ENCODE measurements at places on chromosomes 1 and 21. TPM values are rescaled to one million over a fixed set of nuclear protein-coding genes. Genes with fewer than 3 reads are reported as not detected.

The EXO1 gene
- 29.1 TPM for total RNA-seq

The TTC34 gene
- 0.28 TPM for total RNA-seq

The NBL1 gene
- 71.7 TPM for total RNA-seq

The EPS15 gene
- total RNA-seq: 84.8 TPM

The CYP4B1 gene
- 0.28 TPM for total RNA-seq

The RNU1-2 gene
- under 0.01 TPM for total RNA-seq

The AKNAD1 gene
- 0.38 TPM for total RNA-seq

The C1orf216 gene
- total RNA-seq: 16.1 TPM

The ZNF593OS gene
- total RNA-seq: not detected

The RPE65 gene
- not detected for total RNA-seq

The DMBX1 gene
- not detected for total RNA-seq

The SDC3 gene
- 6.9 TPM for total RNA-seq

The ARHGAP30 gene
- not detected for total RNA-seq

The CYP4X1 gene
- total RNA-seq: under 0.01 TPM

The KRTAP19-7 gene
- not detected for total RNA-seq
